ENCODE measurements at places on chromosomes 2 and 18. TPM values are rescaled to one million over a fixed set of nuclear protein-coding genes. Genes with fewer than 3 reads are reported as not detected.

The IRS1 gene
- total RNA-seq = 19.8 TPM

The TUBA3E gene
- total RNA-seq = 5.4 TPM

DNA sequence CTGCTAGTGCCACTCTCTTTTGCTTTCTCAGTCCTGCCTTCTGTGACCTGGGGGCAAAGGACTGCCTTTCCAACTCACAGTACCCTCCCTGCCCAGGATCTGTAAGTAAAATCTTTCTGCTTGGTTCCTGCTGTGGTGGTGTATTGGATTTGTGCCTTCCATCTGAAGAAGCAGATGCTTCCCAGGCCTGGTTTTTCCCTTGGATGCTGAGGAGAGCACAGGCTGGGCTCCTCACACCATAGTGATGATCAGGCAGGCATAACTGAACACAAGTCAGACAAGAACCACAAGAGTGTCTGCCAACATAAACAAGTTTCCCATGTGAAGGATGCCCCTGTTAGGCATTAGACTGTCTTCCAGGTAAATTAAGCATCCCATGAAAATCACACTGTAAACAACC lies 121.3 kb upstream of the NRXN1 start:
- DNase-seq = no peak
- no peaks in the 10 kb centered on the region for H3K36me3 ChIP-seq
- no peaks in the 10 kb centered on the region for H3K4me1 ChIP-seq
- H3K27me3 ChIP-seq = no peaks in the 10 kb centered on the region
- H3K27ac ChIP-seq = no peak overlapping the region

GRCh38 chr2:206368933-206369569 lies 74.3 kb upstream of the ADAM23 start:
- no peaks in the 10 kb centered on the region for H3K36me3 ChIP-seq
- peaks cover 10% of the 10 kb centered on the region for H3K4me1 ChIP-seq
- peak overlapping the region; percentile 4 for H3K27ac ChIP-seq
- no peaks in the 10 kb centered on the region for H3K27me3 ChIP-seq

DNA sequence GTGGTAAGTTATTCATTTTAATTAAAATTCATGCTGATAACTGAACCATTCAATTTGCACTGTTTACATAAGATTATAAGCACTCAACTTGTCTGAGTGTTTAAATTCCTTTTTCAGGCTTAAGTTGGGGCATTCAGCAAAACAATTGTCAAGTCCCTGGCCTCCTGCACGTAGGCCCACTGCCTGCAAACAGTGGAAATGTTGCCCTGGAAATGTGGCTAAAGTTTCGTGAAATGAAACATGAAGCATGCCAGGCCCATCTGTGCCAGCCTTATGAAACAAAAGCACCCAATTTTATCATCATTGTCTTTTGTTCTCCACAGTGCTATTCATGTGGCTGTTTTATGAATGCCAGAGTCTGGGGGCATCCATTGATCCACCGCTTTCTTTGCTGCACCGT lies 163.7 kb downstream of the PTGR3 start:
- no peak overlapping the region for H3K4me3 ChIP-seq
- H3K36me3 ChIP-seq = no peaks in the 10 kb centered on the region
- H3K27me3 ChIP-seq = no peaks in the 10 kb centered on the region
- no peak for DNase-seq

GRCh38 chr2:144351687-144352086 lies 168.2 kb downstream of the ZEB2 start:
- DNase-seq = no peak
- peaks cover 15% of the 10 kb centered on the region for H3K4me1 ChIP-seq
- H3K27ac ChIP-seq = no peak overlapping the region

GRCh38 chr2:20558391-20559150 lies 92.3 kb downstream of the HS1BP3 start:
- no peak for DNase-seq
- no peaks in the 10 kb centered on the region for H3K27me3 ChIP-seq
- no peak overlapping the region for H3K27ac ChIP-seq

GRCh38 chr2:217248312-217248935 lies 388.6 kb upstream of the TNP1 start:
- H3K4me1 ChIP-seq = no peaks in the 10 kb centered on the region
- DNase-seq = peak; percentile 80
- H3K27ac ChIP-seq = peak overlapping the region; percentile 76
